Activated T-cell treated with anti-CD3 and anti-CD28 coated beads, Interleukin-2, amount 50 U/mL, for 48 hours (primary cell): ENCODE measurements at places on chromosomes 4 and X.

DNA sequence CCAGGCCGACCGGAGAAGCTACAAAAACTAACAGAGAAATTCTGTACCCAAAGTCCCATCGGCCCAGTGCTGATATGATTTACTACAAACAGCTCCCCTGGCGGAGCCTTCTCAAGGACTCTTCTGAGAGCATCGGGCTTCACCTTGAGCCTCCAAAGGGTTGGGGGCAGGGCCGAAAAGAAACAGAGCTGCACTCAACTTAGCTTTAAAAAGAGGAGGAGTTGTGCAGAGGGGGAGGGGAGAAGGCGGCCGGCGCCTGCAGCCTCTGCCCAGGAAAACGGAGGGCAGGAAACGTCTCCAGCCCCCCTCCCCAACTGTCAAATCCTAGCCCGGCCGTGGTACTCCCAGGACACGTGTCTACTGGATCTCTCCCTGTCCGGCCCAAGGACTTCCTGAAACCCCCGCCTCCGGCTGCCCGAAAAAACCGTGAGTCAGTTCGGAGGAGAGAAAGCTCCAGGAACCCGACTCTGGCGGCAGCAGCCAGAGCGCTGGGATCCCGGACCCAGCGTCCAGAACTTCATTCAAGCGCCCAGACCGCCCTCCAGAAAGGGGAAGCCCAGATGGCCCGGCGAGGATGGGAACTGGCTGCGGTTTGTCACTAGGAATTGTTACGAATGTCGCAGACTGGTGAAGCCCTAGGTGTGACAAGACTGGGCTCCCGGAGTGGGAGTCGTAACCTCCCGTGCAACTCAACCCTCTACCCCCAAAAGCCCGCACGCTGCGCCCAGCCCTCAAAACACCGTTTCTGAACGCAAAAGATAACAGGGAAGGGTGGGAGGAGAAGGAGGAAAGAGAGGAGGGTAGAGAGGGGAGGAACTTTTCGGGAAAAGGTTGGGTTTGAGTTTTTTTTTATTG is 973 bp downstream of the ADAMTS3 start:
- DNase-seq: peak; percentile 22

GRCh38 chr4:188428935-188429334 is 289.7 kb downstream of the TRIML1 start:
- DNase-seq: no peak

- no peak for DNase-seq
Observed at GRCh38 chr4:147780137-147780777, 48.4 kb downstream of the ARHGAP10 start.

- no peak for DNase-seq
Observed at GRCh38 chrX:47560179-47560933, 649 bp upstream of the ARAF start.

DNA sequence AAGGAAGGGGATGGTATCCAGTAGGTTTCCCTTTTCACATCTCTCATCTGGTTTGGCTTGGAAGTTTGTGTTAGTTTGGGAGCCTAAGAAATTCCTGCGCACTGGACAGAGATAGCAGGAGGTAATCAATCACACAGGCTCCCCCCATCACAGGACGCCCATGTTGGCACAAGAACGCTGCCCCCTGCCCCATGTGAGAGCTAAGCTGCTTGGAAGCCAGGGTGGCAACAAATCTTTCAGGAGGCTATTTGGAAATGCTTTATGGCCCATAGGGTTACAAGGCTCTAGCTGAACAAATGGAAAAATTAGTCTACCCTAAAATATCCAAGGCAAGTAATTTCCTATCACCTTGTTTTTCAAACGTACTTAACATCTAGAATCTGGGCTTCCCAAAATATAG is 54.0 kb downstream of the SOD3 start:
- no peak for DNase-seq
